ENCODE measurements at places on chromosomes 7 and 10. TPM values are rescaled to one million over a fixed set of nuclear protein-coding genes. Genes with fewer than 3 reads are reported as not detected.

Gene NKX2-3
- total RNA-seq, result not detected

Gene CAMK1D
- 10.1 TPM for total RNA-seq

- DNase-seq, result no peak
These were observed 6.4 kb downstream of the AGMO start for GRCh38 chr7:15555381-15555859.

GRCh38 chr10:12041766-12042408 is 722 bp downstream of the UPF2 start:
- DNase-seq, result peak; percentile 55

GRCh38 chr10:37747081-37747480 is 110.3 kb downstream of the ZNF248 start:
- DNase-seq, result no peak

Gene DDC
- total RNA-seq, result 47.6 TPM

GRCh38 chr10:49008091-49008490 is 68.5 kb upstream of the LRRC18 start:
- no peak for DNase-seq

GRCh38 chr10:95360122-95360714 is 69.4 kb upstream of the PDLIM1 start:
- DNase-seq, result no peak

DNA sequence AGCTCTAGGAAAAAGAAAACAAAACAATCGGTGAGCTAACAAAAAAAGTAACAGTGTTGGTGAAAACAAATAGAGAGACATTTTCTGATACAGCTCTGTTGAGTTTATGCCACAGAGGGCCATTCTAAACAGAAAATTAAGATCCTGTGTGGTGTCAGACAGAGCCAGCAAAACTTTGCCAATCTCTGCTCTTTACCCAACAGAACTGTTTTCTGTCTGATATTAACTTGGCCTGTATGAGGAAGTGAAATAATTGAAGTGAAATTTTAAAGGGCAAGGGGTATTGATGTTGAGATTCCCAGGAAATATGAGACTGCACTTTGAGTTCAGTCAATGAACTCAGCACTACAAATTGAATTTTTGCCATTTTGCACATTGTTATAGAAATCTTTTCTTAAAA is 101.0 kb downstream of the AOAH start:
- DNase-seq, result no peak

DNA sequence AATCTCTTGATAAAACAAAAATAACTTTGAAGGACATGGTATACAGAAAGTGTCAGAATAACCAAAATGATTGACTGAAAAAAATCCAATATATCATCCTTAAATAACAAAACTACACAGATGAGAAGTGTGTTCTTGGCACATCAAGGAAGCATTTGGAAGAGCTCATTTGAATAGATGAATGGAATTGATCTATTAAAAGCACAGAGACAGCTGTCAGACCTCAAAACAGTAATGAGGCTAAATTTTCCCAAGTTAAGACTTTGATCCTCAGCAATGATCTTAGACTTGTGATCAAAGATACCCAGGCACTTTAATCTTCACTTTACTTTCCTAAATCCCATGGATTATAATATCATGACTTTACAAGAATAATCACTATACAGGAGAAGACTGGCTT is 395.4 kb upstream of the NFE2L3 start:
- DNase-seq, result no peak

DNA sequence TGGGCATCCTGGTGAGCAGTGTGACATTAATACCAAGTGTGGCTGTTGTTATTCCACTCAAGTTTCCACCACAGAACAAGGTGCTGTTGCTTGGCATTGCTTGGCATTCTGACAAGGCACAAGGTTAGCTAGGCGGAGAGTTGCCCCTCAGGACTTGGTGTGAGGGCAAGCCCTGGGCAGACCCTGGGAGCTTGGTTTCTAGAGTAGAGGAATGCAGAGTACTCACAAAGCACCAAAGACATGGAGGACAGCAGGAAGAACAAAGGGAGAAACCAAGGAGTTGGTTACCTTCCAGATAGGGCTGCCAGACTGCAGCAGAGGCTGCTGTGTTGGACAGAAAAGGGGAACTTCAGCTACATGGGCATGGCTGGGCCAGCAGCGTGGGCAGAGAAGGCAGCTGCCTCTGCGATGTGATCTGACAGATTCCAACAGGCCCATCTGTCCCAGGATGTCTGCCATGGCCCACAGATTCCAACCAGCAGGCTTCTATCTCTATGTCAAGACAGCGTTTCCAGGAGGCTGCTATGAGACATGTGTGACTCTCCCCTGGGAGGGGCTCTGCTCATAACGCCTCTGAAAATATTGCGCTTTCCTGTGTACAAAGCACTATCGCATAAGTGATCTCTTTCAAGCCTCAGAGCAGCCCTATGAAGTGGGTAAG is 1.8 kb downstream of the GOLGA7B start:
- no peak for DNase-seq

DNA sequence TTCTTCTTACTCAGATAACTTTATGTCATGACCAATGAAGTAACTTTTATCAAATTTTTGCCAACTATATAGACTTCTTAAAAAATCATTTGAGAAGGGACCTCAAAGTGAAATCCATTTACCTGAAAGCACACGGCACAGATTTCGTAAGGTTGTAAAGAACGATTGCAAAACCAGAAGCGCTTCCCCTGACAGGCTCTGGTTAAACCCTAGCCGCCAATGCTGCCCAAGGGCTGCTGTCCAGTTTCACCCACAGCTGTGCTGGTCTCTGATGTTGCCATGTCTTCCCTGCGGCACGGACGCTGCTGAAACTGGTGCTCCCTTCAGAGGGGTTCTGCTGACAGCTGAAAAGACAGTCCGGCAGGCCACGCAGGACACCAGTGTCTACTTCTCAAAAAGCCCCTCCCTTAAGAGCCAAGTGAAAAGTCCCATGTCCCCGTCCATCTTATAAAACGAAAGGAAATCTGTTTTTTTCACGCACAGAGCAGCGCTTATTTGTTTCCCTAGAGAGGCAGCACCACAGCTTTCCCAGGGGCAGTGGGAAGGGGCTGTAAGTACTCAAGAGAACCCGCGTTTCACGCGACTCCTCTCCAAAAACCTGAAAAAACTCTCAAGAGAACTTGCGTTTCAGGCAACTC is 32.5 kb downstream of the GNA12 start:
- no peak for DNase-seq

DNA sequence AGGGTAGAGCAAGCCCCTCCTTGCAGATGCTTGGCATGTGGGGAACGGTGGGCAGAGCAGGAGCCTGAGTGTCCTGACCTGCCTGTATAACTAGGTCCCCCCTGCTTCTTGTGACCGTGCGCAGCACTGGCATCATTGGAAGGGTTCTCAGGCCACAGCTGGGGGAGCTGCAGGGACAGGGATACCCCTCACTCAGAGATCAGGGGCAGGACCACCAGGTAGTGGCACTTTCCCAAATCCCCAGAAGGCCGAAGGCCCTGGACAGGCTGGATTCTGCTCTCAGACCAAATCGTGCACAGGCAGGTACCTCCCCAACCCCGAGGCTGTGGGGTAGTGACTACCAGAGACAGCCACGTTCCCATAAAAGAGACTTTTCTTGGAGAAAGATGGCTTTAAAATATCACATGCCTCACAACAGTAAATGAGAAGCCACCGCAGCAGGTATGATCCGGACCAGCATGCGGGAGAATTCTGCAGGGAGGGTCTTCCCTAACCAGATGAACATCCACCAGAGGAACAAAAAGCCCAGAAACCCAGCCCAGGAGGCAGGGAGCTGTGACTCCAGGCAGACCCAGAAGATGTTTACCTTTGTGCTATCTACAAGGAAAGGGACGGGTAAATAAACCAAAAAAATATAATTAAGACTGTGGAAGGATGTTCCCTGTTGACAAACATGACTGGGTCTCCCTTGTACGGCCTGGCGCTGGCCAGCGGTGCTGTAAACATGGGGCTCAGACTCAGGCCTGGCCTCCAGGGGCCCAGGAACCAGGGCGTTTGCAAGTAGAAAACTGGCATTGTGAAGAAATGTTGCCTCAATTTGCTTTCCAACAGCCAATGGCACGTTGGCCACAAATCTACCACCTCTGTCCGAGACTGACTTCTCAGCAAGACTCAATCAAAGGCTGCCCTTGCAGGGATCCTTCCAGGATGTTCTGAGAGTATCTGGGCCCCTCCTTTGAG is 180.0 kb downstream of the TNS3 start:
- no peak for DNase-seq
